ENCODE measurements at places on chromosomes 2 and 18.
A peak's percentile ranks its signal among the peaks of the same experiment; 100 is the strongest.

DNA sequence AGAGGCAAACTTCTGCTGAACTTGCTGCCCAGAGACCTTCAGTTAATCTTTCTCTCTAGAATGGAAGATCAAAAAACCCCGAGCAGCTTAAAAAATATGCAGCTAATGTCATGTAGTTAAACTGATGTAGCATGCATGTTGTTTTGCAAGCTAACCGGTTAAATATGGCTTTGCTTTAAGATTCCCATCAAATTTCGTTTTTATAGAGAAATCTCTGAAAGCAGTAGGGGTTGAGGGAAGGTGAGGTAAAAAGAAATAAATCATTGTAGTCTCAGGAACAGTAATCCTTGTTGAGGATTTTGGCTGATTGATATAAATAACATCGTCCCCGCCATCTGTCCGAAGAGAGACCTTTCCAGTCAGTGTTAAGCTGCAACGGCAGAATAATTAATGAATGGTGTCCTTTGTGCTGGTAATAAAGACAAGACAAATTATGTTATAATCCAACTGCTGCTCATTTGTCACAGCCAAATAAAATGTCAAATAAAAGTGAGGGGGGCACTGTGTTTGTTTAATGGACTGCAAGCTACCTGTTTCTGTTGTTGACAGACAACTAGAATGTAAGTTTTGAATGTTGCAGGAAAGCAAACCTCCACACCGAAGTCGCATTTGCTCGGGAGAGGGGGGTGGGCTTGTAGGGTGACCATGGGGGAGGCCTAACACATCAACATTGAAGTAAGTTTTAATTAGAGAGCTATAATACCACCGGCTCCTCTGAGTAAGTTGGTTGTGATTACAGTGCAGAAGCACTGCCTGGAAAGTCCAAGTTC, 555.5 kb downstream of the ARHGAP15 start:
- no peak for DNase-seq

DNA sequence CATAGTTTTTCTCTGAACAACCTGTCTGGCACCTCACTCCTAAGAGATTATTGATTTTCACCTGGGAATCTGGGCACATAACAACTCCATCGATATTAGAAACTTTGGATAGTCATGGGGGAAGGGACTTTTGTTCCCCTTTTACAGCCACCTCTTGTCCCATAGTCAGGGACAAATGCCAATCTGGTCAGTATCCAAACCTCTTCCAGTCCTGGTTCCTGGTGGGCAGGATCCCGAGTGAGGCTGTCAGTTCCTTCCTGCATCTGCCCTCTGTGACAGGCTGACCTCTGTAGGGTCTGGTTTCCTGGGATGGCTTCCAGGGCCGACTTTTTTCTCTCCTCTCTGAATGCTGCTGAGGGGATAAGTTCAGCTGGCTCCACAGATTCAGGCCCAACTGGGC, 11.0 kb downstream of the KIF5C start:
- DNase-seq: no peak

DNA sequence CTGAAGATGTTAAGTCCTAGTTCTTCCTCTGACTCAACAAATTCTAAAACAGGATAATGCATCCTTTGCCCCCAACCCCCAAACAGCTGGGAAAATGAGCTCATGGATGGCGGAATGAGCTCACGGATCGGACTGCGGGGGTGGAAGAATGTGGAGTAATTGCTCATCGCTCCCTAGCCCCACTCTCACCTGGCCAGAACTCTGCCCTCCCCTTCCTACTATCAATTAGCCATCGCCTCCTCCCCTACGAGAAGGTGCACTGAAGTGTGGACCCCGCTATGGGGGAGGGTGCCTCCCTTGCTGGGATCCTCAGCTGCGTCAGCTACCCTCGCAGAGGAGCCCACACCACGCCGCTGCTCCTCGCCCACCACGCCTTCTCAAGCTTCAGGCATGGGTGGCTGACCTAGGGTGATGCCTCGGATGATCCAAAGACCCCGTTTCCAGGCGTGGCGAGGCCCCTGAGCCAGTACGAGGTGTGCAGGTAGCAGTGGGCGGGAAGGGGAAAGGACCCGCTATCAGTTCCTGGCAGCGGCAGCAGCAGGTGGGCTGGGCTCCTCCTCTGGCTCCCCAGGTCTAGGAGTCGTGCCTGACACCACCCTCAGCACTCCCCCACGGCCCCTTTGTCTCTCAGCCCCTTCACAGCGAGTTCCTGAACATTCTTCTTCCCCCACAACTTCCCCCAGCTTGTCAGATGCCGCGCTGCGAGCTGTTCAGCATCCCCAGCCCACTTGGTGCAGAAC, 82.1 kb upstream of the POMC start:
- DNase-seq: no peak

DNA sequence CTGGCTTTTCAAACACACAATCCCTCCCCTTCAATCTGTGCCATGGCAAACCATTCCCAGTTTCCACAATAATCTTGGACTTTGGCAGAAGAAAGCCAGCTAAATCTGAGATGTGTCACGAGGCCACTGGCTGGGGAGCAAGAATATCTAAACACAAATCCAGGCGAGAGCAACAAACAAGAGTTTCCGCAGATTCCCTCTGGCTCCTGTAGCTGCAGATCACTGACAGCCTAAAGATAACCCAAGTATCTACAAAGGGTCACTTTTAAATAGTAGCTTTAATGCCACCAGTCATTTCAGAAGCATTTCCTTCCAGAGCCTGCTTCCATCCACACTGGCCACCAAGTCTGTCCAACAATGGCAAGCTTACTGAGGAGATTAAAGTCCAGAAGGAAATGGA, 86.9 kb downstream of the ACVR1 start:
- DNase-seq: no peak

DNA sequence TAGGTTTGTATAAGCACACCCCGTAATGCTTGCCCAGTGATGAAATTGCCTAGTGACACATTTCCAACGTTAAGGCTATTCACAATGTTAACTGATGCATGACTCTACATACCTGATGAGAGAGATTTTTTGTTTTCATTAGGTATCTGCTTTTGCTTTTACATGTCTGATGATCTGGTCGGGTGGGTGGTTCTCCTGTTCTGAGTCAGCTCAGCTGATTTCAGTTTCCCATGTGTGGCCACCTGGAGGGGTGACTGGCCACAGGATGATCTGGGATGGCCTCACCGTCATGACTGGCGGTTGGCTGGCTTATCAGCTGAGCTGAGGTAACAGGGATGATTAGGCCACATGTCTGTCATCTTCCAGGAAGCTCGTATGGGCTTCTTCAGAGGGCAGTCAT, 33.8 kb upstream of the ACYP2 start:
- DNase-seq: no peak

DNA sequence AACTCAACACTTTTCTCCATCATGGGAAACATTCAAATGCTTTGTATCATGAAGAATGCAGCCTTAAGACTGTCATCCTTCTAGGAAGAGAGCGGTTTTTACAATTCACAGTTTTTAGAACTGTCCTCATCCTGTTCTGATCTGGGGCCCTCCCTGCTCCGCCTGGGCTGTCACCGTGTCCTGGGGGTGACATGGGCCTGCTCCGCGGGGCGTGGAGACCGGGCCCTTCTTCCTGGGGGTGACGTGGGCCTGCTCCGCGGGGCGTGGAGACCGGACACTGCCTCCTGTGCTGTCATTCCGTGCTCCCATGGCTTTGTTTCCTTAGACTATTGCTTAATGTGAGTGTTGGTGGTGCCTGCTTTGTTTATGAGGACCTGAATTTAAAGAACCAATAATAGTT, 122.8 kb downstream of the TMEM18 start:
- no peak for DNase-seq

DNA sequence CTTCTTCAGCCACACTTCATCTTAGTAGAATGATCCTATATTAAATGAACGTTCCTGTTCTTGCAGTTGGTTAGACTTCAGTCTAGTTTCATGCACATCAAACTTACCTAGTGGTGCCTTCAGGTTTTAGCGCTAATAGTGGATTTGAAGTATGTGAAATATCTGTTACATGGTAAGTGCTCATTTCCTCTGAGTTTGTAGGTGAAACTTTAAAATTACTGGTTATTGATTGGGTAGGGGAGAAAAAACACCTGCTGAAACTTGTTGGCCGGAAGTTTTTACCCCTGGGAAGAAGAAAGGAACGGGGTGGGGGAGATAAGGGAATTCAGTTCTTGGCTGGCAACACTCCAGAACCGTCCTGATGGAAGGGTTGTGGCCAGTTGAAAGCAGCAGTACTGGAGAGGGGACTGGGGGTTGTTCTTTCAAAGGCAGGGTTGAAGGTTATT, 112.8 kb downstream of the SPTBN1 start:
- no peak for DNase-seq

- no peak for DNase-seq
These were observed 213.0 kb downstream of the INSIG2 start for GRCh38 chr2:118301248-118301647.

- peak; percentile 39 for DNase-seq
These were observed 1.1 kb downstream of the RNF103 start for GRCh38 chr2:86622519-86623042.

DNA sequence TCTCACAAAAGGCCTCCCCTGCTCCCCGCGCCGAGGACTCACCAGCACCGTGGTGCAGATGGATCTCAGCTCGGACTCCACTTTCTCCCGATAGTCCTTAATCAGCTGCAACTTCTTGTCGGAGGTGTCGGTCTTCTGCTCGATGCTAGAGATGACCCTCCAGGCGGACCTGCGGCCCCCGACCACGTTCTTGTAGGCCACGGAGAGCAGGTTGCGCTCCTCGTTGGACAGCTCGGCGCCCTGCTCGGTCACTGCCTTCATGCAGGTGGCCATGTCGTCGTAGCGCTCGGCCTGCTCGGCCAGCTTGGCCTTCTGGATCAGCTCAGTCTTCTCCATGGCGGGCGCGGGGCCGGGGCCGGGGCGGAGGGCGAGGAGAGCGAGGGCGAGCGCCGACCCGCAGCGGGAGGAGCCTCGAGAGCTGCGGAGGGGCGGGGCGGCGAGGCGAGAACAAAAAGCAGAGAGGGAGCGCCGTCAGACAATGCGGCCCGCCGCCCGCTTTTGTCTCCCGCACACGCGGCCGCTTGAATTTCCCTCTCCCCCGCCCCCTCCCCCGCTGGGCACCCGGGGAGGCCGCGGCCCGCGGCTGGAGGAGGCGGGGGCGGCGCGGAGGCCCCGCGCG, 571 bp downstream of the YWHAQ start:
- no peak for DNase-seq

DNA sequence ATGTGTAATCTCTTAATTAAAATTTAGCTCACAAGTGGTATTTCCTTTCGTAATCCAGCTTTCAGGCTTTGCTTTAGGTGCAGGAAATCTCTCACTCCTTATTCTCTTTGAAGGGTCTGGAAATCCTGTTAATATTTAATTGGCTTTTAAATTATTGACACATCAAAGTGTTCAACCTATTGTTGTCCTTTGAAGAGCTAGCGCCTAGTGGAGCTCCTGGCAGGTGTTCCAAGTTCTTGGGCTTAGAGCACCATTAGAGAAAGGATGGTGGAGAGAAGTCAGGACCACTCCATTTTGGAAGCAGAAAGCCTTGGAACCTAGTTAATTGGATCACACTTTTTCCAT, 92.4 kb downstream of the CABLES1 start:
- no peak for DNase-seq

GRCh38 chr2:224260372-224261020, 141.4 kb downstream of the FAM124B start:
- no peak for DNase-seq

GRCh38 chr18:47767699-47768098, 162.8 kb downstream of the SMAD2 start:
- no peak for DNase-seq

DNA sequence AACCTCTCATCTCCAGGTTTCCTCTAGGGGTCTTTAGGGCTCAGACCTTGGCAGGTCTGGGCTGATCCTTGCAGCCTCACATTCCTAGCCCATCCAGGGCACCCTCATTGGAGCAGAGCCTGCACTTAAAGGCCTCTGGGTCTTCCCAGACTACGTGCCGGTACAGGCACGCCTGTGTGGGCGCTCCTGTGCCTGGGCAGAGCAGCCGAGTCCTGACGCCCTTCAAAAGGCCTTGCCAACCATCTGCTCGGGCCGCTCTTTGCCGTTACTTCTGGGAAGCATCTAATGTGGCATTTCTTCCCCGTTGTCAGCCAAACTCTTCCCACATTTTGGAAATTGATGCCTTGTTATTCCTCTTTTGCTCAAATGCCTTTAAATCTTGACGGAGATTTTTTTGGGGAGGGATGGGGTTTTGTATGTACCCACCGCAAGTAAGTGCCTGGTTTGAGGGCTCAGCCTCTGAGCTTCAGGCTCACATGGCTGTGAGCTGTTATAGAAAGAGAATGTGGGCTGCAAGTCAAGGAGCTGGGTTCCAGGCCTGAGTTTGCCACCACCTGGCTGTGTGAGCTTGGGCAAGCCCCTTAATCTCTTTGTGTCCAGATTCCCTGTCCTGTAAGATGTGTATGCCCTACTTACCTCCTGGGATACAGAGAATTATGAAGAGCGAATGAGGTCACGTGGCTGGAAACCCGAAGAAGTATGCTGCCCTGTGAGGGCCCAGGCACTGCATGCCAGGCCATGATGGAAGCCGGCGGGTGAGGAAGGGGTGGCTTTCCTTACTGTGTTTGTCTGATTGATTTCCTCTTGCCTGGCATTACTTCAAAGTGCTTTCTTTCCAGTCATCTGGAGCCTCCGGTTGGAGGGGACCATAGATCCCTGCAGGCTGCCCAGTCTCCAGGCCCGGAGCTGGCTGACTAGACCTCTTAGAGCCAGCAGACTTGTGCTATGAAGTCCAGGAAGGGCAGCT, 20.6 kb downstream of the EHD3 start:
- DNase-seq: no peak

GRCh38 chr18:23105581-23106219, 29.6 kb upstream of the CABLES1 start:
- DNase-seq: no peak

DNA sequence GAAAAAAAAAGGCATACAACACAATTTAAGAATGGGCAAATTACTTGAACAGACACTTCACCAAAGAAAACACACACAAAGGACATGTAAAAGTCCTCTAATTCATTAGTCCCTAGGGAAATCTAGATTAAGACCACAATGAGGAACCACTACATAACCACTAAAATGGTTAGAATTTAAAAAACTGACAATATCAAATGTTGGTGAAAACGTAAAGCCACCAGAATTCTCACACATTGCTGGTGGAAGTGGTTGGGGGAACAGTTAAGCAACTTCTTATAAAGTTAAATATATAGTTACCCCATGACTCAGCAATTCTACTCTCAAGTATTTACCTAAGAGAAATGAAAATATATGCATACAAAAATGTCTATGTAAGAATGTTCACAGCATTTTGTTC, 11.8 kb downstream of the RTN4 start:
- DNase-seq: no peak

- DNase-seq: peak; percentile 67
These were observed 22.8 kb downstream of the ZSCAN30 start for GRCh38 chr18:35267161-35267651.

- DNase-seq: no peak
These were observed 16.2 kb upstream of the ZCCHC2 start for GRCh38 chr18:62506495-62507143.

DNA sequence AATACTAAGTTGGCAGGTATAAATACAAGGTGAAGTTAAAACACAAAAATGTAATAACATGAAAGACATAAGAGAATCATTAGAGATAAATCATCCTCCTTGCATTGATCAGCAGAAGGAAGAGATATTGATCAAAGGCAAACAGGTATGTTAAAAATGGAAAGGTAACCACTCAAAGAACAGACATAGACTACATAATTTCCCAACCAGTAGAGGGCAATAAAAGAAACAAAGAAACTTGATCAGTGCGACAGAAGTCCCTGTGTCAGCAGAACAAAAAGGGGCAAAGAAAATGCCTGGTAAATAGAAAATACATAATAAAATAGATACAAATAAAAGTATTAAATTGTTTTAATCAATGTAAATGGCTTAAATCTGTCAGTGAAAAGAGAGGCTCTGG, 53.6 kb downstream of the FAM228A start:
- no peak for DNase-seq

- DNase-seq: no peak
These were observed 81.3 kb downstream of the STRADB start for GRCh38 chr2:201532686-201533304.

GRCh38 chr18:24660956-24661355, 200.5 kb downstream of the HRH4 start:
- DNase-seq: no peak

All from amygdala (tissue), 56 donors.